ENCODE measurements at places on chromosomes 16 and 17.

DNA sequence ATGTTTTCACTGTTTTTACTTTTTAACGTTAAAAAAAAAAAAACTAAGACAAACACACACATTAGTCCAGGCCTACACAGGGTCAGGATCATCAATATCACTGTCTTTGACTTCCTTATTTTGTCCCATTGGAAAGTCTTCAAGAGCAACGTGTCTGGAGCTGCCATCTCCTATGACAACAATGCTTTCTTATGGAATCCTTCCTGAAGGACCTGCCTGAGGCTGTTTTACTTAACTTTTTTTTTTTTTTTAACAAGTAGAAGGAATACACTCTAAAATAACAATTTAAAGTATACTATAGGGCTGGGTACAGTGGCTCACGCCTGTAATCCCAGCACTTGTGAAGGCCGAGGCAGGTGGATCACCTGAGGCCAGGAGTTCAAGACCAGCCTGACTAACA, 71.8 kb upstream of the BCAR1 start:
- no peak for DNase-seq

GRCh38 chr17:13593757-13594156, 8.0 kb downstream of the HS3ST3A1 start:
- no peak for DNase-seq

DNA sequence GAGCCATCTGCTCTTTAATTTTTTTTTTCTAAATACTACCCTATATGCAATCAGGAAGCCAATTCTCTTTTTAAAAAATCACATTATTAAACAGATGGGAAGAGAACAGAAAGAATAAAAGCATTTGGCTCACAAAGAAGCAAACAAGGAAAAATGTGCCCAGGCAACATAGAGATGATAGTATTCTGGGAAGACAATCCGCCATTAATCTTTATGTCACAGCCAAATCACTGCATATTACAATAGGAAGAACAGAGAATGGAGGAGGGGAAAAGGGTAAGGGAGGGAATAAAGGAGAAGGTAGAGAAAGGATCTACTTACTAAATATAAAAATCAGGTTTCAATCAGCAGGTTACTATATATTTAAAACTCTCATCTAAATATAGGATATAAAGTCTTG, 34.3 kb downstream of the STAT5B start:
- DNase-seq = no peak

- no peak for DNase-seq
These were observed 28.7 kb upstream of the ENPP7 start for GRCh38 chr17:79702034-79702433.

GRCh38 chr17:8572764-8573163, 57.8 kb downstream of the MYH10 start:
- no peak for DNase-seq

DNA sequence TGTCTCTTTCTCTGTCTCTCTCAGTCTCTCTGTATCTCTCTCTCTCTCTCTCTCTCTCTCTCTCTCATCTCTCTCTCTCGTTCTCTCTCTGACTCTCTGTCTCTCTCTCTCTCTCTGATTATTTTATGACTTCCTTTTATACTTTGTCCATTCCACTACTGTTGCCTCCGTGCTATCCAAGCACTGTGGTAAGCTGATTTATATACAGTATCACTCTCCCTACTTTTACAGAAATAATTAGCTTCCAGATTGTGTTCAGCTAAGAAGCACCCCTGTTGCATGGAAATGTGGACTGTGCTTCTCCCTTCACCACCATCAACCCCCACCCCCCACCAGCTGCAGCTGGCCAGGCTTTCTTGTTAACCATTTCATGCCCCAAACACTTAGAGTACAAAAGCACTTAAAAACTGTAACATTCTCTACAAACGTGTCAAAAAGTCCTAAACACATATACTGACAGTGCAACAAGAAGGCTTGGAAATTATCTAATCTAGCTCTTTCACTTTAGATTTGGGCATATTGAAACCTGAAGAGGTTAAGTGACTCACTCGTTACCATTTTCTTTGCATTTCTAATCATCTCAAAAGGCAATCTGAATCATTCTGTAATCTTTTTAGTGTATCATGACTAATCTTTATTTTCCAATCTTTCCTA, 11.6 kb upstream of the TMEM100 start:
- no peak for DNase-seq

DNA sequence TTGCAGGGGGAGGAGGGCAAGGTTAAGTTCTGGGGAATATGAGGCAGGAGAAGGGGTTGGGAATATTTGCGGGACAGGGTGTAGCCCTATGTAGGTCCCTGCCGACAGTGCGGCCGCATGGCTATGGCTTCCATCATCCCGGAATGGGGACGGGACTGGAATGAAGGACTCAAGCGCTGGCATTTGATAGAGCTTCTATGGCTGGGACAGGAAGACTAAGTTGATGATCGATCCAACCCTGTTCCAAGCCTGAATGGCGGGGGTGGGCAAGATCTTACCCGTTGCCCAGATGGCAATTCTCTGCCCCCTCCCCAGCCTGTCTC, 47.1 kb downstream of the SRCIN1 start:
- DNase-seq = no peak

GRCh38 chr17:77827039-77827438, 131.5 kb upstream of the TNRC6C start:
- DNase-seq = no peak

DNA sequence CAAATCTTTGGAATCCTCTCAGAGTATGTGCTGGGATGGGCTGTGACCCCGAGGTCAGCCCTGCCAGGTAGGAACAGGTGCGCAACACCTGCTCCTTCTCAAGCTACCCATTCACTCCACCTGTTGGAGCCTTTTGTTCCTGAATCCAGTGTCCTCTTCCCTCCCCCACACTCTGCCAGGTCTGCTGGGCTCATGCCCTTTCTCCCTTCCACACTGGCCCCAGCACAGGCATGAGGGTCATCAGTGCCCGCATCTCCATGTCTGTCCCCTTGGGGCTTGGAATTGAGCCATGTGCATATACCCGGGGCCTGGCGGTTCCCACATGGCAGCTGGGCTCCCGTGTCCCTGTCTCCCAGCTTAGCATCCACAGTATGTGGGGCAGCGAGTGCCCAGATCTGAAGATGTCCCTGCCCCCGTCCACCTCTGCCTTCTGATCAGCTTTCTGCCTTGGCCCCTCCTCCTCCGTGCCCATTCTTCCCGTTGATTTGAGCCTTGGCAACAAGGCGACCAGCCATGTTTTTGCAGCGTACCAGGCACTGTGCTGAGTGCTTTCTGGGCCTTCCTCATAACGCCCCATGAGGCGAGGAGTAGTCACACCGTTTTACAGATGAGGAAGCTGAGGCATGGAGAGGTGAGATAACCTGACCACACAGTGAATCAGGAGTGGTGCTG, 102.2 kb downstream of the RAP1GAP2 start:
- no peak for DNase-seq

DNA sequence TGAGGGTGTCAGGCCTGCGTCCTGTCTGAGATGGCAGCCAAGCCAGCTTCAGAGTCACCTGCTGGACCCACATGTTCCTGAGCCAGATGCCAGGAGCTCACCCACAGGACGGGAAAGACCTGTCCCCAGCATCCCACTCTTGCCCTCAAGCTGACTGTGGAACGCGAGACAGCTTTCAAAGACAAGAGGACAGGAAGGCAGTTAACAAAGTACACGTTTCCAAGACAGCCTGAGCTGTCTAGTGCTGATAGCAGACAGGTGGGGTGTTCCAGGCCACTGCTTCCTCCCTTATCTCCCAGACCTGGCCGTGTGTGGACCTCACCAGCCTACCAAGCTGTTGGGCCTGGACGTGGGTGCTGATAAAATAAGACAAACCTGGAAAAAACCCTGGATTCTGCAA, 13.2 kb downstream of the CMTM3 start:
- no peak for DNase-seq

- peak; percentile 73 for DNase-seq
These were observed 9.6 kb downstream of the MT1X start for GRCh38 chr16:56691885-56692284.

DNA sequence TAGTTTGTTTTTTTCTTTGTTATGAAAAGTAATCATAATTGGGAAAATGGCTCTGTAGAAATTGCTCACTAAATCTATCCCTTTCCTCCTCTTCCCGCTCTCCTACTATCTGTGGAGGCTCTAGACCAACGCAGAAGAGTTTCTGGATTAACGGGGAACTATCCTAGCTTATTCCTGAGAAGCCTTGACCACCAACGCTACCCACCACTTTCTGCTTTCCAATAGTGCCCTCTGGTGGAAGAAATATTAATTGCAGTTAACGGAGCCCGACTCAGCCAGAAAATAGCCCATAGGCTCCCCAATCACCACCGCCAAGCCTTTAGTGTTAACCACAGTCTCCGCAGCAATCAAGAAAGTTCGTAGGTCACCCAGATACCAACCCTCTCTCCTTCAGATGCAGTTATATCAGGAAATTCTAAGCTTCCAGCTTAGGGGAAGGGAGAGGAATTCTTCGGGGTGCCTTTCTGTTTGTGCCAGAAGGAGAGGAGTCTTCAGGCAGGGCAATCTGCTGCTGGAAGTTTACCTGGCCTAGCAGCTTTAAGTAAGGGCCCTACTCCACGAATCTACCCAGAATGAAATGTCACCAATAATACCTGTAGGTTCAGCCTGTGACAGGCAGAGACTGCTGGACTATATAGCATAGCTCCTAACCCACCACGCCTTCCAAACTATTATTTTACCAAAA, 23.0 kb upstream of the NSRP1 start:
- peak; percentile 6 for DNase-seq

- DNase-seq = no peak
These were observed 25.5 kb downstream of the KDM8 start for GRCh38 chr16:27228621-27229501.

DNA sequence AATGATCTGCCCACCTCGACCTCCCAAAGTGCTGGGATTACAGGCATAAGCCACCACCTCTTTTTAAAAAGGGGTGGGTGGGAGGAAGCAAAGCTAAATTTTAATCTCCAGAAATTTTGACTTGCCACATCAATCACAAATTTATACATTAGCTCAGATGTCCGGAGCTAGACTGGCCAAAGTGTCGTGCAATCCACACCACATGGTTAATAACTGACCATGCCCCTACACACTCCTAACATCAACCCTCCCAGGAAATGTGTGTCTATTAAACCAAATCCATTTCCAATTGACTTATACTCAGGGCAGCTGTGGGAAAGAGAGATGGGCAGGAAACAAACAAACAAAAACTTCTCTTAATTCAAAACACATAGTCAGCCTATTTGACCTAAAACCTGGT, 29.9 kb downstream of the SMURF2 start:
- DNase-seq = no peak

GRCh38 chr17:4938069-4938491, 1.8 kb downstream of the SLC25A11 start:
- no peak for DNase-seq

DNA sequence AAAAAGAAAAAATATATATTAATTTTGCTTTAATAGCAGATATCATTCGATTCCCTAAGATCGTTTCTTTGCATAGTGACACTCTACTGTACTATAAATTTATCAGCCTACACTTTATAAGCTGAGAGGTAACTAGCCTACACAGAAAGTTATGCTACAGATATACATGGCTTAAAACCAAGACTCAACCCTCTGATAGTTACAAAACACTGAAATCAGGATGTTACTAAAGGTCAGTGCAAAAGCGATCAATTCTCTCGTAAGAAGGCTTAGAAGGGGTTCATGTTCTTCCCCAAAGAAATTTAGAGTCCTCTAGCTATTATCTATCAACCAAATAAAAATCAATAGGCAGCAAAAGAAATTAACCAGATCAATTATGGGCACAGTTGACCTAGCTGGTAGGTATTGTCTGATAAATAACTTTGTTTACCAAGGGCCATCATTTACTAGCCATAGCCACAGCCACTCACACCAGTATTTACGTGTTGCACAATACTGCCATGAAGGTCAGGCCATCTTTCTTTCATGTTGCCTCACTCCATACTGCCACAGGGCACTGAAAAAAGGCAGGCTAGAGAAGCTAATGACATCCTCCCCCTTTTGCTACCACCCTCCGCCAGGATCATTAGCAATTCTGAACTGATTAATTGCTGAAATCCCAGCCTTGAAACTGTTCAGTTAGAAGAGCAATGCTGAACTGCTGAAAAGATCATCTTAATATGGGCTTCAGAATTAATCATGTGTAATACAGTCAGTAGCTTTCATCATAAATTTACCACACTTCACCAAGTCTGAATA, 43.7 kb downstream of the RND2 start:
- DNase-seq = no peak

DNA sequence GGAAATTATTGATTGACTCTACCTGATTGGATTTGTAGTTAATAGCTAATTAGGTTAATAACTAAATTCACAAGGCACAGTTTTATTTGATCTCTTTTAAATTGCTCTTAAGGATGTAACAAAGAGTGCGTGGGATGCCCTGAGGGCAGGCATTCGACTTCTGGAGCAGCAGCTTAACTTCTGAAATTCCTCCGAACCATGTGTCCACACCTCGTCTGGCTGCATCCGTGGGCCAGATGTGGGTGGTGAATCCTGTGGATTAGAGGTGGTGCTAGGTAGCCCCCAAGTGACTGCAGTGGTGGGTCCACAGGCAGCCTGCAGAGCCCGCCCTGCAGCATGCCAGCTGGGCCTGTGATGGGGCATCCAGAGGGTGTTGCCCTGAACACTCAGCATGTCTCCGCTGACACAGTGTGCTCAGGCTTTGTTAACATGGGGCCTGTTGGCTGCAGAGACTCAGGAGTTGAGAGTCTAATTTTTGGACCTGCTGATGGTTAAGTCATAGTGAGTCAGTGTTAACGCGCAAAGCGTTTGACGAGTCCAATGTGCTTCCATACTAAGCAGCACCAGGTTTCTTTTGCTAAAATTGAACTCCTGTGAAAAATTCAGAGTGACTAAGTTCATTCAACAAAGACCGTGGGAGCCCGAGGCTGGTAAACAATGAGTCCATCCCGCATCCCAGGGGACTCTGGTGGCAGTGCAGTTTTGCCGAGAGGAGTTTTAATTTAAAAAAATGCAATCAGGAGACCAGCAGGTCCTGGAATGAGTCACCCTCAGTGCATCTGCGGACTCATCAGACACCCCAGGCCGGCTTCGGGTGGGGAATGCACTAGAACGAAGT, 3.8 kb upstream of the NPB start:
- peak; percentile 90 for DNase-seq

DNA sequence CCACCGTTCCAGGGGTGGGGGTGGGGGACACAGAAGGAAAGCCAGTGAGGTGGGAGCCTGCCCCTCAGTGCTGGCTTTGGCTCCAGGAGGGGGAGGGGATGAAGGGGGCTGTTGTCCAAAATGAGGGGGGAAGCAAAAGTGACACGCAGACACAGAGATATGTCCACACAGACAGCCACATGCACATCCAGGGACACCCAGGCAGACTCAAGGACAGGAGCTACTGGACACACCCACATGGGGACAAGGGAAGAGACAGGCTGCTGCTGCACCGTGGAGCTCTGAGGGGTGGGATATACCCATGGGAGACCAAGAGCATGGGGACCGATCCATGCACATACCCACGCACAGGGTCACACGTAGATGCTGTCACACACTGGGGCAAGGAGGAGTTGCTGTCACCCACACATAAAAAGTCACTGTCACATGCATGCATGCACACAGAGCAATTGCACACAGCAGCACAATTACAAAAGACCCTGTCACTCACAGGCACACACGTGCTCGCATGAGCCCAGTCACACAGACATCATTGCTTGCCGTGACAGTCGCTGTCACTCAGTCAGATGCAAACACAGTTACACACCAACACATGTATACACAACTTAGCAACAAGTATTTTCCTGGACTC, 1.3 kb downstream of the THRA start:
- no peak for DNase-seq

- no peak for DNase-seq
These were observed 207.1 kb downstream of the LGALS9B start for GRCh38 chr17:20260268-20260667.

GRCh38 chr16:23668873-23669272, 9.8 kb upstream of the PLK1 start:
- DNase-seq = no peak
